ENCODE measurements at places on chromosomes 5 and 9.

- DNase-seq, result peak; percentile 9
These were observed 494 bp upstream of the STK32A start for GRCh38 chr5:147234239-147234824.

DNA sequence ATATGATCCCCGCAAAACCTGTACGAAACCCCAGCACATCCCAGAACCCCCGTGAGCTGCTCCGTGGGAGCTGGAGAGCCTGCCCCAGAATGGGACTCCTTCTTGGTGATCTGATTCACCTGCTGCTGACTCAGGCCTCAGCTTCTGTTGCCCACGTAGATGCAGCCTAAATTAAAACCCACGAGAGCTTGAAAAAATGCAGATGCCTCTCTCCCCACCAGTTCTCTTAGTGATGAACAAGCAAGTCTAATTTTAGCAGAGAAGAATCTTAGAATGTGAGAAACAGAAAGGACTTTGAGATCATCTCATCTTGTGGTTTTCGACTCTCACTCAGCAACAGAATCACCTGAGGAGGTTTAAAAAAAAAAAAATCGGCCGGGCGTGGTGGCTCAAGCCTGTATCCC, 57.6 kb downstream of the TMOD1 start:
- DNase-seq, result peak; percentile 81

DNA sequence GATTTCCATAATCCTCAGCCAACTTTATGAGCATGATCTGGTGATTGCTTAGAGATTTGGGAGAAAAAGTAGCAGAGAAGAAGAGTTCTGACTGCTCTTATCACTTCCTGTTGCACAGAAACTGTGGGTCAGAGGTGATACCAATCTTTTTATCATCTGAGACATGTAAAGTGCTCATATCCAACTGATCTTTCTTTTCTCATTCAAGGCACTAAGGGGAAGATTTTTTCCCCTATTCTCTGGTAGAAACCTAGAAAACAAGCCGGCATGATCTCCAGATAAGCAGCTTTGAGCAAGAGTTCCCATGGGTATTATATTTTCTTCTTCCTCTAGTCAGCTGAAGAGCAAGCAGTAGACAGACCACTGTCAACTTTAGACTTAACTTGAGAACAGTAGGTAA, 29.0 kb upstream of the GPR150 start:
- DNase-seq, result no peak

DNA sequence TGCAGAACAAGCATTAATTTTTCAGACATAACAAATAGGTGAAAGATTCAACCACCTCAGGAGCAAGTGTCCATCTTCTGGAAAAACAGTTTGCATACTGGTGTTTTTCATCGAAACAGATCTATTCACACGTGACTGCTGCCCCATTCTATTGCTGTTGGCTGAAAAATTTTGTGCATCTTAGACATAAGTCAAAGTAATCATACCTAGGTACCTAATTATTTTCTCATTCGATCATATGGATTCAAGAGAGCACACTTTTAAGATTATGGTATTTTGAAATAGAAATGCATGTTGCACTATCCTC, 72.9 kb upstream of the CDH6 start:
- DNase-seq, result no peak

GRCh38 chr5:150301170-150301505, 1.6 kb downstream of the ARSI start:
- no peak for DNase-seq

- no peak for DNase-seq
These were observed 9.3 kb downstream of the OR1N2 start for GRCh38 chr9:122562134-122562760.

DNA sequence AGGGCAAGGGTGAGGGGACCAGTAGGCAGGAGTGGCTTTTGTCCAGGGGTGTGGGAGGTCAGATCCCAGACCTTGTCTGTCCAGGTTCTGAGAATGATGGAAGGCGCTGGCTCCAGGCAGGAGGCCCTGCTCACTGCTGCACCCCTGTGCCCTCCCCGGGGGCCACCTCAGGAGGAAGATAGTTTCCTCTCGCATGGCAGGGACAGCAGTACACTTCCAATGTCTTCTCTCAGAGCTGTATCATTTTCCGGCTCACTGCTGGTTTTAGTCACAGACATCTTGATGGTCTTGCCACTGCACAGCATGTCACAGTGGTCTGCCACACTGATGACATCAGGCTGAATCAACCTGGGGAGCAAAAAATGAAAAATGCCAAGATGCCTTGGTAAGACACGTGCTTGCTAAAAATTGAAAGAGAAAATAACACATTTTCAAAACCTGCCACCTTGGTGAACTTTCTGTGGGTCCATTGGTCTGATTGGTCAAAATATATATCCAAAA, 3.3 kb upstream of the SLC6A3 start:
- no peak for DNase-seq
